ENCODE measurements at places on chromosomes 1 and 21. TPM values are rescaled to one million over a fixed set of nuclear protein-coding genes. Genes with fewer than 3 reads are reported as not detected.
A peak's percentile ranks its signal among the peaks of the same experiment; 100 is the strongest.

- H3K27ac ChIP-seq = no peak overlapping the region
- no peak for DNase-seq
- H3K4me3 ChIP-seq = no peak overlapping the region
Observed at GRCh38 chr1:243435836-243436235, 180.0 kb downstream of the SDCCAG8 start.

DNA sequence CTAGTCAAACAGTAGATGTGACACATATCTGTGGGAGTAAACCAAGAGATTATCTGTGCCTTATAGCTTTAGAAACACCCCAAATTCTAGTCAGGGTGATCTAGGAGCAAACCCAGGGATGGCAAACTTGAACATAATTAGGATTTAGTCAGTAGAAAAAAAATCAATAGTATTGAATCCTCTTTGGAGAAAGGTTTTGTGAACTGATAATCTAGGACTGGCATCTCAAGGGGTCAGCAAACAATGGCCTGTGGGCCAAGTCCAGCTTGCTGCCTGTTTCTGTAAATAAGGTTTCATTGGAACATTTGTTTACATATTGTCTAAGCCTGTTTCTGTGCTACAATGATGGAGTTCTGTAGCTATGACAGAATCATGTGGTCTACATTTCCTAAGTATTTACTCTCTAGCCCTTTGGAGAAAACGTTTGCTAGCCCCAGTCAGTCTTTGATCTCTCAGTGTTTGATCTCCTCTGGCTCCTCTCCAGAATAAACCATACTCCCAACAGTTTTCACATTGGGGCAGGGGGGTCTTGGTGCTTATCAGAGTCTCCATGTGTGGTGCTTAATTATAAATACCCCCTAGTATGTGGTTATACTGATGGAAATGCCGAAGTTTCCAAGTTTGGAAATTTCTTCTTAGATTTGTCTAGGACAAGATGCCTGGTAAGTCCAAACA lies 385.8 kb downstream of the NTNG1 start:
- no peaks in the 10 kb centered on the region for H3K4me1 ChIP-seq
- no peak overlapping the region for H3K4me3 ChIP-seq
- H3K36me3 ChIP-seq = no peaks in the 10 kb centered on the region
- no peak overlapping the region for H3K27ac ChIP-seq

DNA sequence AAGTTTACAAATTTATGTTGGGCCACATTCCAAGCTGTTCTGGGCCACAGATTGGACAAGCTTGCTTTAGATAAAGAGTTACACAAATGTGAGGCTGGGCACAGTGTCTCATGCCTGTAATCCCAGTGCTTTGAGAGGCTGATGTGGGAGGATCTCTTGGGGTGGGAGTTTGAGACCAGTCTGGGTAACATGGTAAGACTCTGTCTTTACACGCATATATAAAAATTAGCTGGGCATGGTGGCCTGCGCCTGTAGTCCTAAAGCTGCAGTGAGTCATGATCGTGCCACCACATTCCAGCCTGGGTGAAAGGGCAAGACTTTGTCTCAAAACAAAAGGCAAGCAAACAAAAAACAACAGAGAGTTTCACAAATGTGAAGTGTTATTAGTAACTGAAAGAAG lies 5.9 kb upstream of the VCAM1 start:
- H3K4me1 ChIP-seq = no peaks in the 10 kb centered on the region
- H3K36me3 ChIP-seq = no peaks in the 10 kb centered on the region
- no peak overlapping the region for H3K4me3 ChIP-seq
- no peaks in the 10 kb centered on the region for H3K27me3 ChIP-seq
- no peak for DNase-seq

- DNase-seq = no peak
- H3K27me3 ChIP-seq = peaks cover 3% of the 10 kb centered on the region
- H3K4me3 ChIP-seq = no peak overlapping the region
- no peaks in the 10 kb centered on the region for H3K4me1 ChIP-seq
- no peaks in the 10 kb centered on the region for H3K36me3 ChIP-seq
Observed at GRCh38 chr1:234331507-234331906, 41.7 kb upstream of the COA6 start.

Gene TRIM46
- 0.16 TPM for total RNA-seq

DNA sequence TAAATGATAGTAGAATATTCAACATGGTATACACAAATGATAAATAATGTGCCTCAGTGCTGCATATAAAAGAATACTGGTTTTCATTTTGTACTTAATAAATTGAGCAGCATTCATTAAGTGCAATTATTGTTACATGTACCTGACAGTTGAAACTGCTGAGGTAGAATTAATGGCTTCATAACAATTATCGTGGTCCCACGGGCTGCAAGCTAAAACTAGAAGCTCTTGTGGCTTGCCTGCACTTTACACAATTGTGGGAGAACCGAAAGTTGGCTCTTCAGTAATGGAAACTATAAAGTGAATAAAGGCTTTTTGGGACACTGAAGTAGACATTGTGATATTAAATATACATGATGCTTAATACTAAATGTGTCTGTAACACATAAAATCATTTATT lies 23.2 kb downstream of the INSL5 start:
- no peak overlapping the region for H3K27ac ChIP-seq
- no peak overlapping the region for H3K4me3 ChIP-seq
- no peaks in the 10 kb centered on the region for H3K4me1 ChIP-seq
- DNase-seq = no peak

DNA sequence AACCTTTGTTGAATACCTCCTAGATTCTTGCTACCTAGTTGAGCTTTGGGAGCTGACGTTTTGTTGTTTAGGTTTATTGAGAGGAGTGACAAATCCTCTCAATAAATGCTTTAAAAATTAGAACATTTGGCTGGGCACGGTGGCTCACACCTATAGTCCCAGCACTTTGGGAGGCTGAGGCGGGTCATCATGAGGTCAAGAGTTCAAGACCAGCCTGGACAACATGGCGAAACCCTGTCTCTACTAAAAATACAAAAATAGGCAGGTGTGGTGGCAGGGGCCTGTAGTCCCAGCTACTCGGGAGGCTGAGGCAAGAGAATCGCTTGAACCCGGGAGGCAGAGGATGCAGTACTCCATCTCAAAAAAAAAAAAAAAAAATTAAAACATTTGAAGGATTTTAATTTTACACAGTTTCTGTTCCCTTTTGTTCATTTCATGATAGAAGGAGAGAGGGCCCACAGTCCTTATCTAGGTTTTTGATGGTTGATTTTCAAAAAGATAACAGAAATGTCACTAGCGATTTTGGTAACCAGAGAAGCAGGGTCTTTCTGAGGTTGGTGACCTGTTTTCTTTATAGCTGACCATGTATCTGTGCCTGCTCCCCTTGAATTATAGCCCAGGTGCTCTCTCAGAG lies 44.2 kb upstream of the PIGV start:
- H3K27me3 ChIP-seq = no peaks in the 10 kb centered on the region
- peak overlapping the region; percentile 67 for H3K27ac ChIP-seq
- DNase-seq = no peak

Gene CFHR2
- not detected for total RNA-seq

Gene RIMS3
- 0.15 TPM for total RNA-seq

Gene GJA4
- total RNA-seq = 9.1 TPM

- DNase-seq = no peak
- H3K4me1 ChIP-seq = no peaks in the 10 kb centered on the region
- H3K27me3 ChIP-seq = no peaks in the 10 kb centered on the region
- H3K4me3 ChIP-seq = no peak overlapping the region
- H3K36me3 ChIP-seq = no peaks in the 10 kb centered on the region
Observed at GRCh38 chr1:178266619-178267066, 172.7 kb downstream of the RASAL2 start.

GRCh38 chr1:14841951-14842350 lies 243.5 kb downstream of the KAZN start:
- no peaks in the 10 kb centered on the region for H3K4me1 ChIP-seq
- no peak overlapping the region for H3K4me3 ChIP-seq

GRCh38 chr21:17889171-17889570 lies 70.0 kb upstream of the C21orf91 start:
- no peak for DNase-seq
- H3K27me3 ChIP-seq = no peaks in the 10 kb centered on the region
- no peak overlapping the region for H3K4me3 ChIP-seq
- H3K27ac ChIP-seq = no peak overlapping the region
- no peaks in the 10 kb centered on the region for H3K36me3 ChIP-seq

Gene SLC30A10
- total RNA-seq = not detected

Gene PPT1
- 20.8 TPM for total RNA-seq

DNA sequence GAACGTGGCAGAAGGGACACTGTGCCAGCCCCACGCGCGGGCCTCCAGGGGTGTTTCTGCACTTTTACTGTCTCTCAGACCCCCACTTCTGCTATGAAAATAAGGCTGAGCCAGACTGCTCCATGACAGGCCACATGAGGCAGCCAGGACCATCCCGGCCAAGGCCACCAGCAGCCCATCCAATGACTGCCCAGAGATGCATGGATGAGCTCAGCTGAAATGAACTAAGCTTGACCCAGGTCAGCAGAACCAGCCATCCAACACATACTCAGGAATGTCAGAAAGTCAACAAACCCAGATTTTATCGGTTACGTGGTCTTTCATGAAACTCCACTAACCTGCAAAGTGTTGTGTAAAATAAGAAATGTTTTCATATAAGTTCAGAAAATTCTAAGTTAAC lies 51.2 kb downstream of the CCDC185 start:
- H3K4me3 ChIP-seq = no peak overlapping the region
- no peak for DNase-seq
- no peak overlapping the region for H3K27ac ChIP-seq
- H3K27me3 ChIP-seq = no peaks in the 10 kb centered on the region
- no peaks in the 10 kb centered on the region for H3K36me3 ChIP-seq

Data from psoas muscle (tissue), 8 donors.